Fibroblast of skin of left quadriceps (primary cell): ENCODE measurements at places on chromosomes 7 and 10.

DNA sequence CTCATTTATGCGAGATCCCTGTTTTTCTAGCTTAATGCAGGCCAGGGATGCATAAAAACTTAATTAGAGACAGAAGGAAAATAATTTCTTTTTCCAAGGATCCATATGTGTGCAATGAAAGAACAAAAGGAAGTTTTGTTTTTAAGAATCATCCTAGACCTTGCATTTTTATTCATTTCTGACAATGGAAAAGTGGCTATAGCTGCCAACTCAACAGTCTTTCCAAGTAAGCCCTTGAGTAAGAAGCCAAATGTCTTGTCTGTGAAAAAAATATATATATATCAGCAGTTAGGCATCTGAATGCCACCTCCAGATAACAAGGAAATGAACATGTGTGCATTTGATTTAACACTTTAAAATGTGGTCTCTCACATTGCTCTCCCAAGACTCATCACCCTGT lies 1397.6 kb downstream of the GATA3 start:
- DNase-seq = no peak

- peak; percentile 96 for DNase-seq
Measured at GRCh38 chr10:104268713-104269645, at the start of gene GSTO2. TSS of gene GSTO2 (plus strand) at chr10:104269184. CDS start at chr10:104274916, 5,732 bp downstream.

DNA sequence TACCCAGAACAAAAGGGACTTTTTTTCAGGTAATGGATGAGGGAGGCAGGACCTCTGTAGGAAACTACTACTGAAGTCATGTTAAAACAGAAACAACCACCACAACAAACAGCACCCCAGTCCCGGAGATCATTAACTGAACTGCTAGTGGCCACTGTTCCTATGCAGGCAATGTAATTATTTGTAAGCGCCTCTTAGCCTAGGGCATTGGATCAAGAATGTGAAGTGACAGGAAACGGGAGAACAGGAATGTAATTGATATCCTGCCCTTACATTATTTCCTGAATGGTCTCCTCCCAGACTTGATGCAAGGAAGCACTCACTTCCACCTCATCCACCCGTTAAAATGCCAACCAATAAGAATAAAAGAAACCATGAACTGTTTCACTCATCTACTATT lies 16.7 kb upstream of the GAD2 start:
- no peak for DNase-seq

GRCh38 chr7:151518105-151518946 lies 1.4 kb downstream of the RHEB start:
- no peak for DNase-seq

DNA sequence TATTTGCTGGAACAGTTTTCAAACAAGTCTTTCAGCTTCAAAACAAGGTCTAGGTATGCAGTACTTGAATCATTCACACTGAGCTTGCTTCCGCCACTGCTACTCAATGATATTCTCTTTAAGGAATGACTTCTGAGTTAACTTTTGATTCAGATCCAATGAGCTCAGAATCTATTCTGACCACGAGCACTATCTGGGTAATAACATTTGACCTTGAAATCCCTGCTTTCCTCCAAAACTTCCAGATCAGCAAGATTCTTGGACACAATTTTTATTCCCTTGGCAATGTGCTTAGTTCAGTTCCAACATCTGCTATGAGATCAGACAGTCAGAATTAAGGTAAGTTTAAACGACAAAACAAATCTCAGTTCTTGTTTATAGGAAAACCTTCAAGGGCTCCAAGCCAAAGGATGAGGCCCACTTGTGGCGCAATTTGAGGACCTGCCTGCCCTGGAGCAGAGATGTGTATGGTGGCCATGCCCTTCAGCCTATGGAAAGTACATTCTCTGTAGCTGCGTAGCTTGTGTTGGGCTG lies 87.2 kb downstream of the RNF216 start:
- peak; percentile 82 for DNase-seq

GRCh38 chr10:97063983-97064837 lies 121.5 kb downstream of the SLIT1 start:
- no peak for DNase-seq

DNA sequence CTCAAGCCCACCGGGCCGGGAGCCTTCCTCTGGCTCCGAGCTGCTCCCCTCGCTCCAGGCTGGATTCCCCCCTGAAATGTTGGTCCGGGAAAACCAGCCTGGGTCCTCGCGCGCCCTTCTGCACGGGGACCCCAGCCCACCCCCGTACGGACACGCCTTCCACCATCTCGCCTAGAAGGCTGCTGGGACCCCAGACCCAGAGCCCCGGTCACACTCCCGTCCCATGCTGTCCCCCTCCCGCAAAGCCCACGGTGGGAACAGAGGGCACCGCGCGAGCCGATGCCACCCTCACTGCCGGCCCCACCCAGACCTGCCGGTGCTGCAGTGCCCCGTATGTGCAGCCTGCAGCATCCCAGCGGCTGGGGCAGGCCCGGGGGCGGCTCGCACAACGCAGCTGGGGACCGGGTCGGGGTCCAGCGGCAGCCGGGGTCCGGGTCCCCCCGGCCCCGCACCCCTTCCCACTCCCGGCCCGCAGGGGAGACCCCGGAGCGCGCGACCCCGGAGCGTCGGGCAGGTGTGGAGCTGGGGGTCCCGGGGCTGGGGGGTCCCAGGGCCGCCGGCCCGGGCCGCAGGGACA lies 871 bp downstream of the SPOCK2 start:
- no peak for DNase-seq

GRCh38 chr10:61692447-61693010 lies 29.8 kb downstream of the CABCOCO1 start:
- no peak for DNase-seq

- no peak for DNase-seq
Measured at GRCh38 chr7:71925663-71926062, 486.5 kb downstream of the CALN1 start.

- DNase-seq = no peak
Measured at GRCh38 chr10:71045936-71046335, 157.6 kb upstream of the PCBD1 start.

- DNase-seq = no peak
Measured at GRCh38 chr7:66781408-66782090, 41.0 kb downstream of the RABGEF1 start.

DNA sequence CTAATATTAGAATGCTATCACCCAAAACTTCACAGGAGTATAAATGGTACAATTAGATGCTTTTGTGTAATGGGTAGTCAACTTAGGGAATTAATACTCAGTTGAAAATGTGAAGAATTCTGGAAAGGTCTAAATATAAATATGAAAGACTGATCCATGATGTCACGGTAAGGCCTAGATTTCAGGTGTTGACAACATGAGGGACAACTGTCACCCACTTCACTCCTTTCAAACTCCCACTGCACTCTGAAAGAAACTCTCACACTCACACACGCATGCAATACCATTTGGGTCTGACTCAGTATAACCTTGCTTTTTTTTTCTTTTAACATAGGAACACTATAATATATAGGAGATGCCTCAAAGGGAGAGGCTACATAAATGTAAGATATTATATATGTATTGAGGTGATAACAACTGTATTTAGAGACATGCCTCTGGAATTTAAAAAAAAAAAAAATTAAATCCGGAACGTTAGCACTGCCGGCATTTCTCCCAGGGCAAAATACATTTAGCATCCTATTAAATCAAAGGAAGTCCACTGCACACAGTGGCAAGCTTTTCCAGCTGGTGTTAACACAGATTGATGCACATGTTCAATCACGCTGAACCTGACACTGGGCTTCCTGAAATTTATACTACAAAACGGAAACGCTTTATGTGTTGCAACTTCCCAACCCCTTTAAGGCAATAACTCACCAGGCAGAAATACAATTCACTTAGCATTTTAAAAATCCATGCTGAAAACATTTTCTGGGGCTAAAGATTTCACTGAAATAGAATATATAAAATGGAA lies 74.9 kb downstream of the RSU1 start:
- DNase-seq = no peak

- DNase-seq = no peak
Measured at GRCh38 chr10:124003070-124003419, 90.4 kb downstream of the CHST15 start.

DNA sequence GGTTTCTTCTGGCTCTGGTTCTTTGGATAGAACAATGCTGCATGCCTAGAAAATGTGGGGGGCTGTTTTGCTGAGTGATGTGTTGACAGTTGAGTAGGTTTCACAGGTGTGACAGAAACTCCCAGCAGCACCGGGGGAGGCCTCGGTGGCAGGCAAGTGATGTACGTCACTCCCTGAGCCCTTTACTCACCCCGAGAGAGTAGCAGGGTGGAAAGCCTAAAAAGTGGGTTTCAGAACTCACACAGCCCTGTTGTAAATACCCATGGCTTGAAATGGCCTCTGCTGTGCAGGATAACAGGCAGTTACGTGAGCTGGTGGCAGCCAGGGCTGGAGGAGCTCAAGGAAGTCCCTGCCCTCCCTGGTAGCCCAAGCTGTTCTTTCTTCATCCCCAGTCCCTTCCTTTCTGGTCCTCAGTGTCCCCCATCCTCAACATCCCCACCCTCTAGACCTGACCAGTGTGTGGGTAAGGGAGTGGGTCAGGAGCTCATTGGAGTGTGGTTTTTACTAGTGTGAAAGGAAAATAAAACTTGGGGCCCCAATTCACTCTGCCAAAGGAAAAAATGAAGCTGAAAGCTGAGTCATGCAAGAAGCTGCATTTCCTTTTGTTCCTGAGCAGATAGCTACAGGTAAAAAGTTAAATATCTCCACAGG lies 258.1 kb downstream of the STK31 start:
- no peak for DNase-seq

- DNase-seq = no peak
Measured at GRCh38 chr10:77228559-77228958, 409.0 kb downstream of the KCNMA1 start.

GRCh38 chr7:1262441-1262840 lies 29.8 kb downstream of the UNCX start:
- no peak for DNase-seq

- DNase-seq = no peak
Measured at GRCh38 chr7:48305661-48306060, 134.4 kb downstream of the ABCA13 start.

DNA sequence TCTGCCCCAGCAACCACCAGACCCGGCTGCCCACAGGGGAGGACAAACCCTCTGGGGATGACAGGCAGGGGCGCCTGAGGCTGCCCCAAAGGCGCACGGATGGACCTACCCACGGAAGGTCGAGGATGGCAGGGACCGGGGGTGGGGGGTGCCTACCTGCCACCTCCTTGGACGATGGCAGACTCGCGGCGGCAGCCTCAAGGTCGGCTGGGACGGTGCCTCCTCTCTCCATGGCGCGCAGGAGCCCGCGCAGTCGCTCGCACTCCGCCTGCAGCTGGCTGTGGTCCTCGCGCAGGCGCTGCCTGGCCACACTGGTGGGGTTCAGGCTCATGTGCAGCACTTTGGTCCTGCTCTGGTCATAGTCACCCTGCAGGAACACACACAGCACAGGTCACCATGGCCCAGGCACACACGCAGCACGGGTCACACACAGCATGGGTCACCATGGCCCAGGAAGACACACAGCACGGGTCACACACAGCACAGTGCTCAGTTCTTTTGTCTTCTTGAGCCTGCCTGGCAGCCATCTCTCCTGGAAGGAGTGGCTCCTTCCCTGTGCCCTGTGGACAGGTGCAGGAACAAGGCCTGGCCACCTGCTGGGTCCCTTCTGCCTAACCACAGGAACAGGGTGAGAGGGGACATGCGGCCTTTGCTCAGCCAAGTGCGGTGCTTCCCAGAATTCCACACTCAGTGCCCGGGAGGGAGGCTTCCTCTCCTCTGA lies 266.6 kb downstream of the ELFN1 start:
- DNase-seq = no peak
